Activated CD8-positive, alpha-beta memory T cell treated with anti-CD3 and anti-CD28 coated beads, Interleukin-2, amount 10 ng/mL, durations not matched to agents 7 days and 5 days (primary cell): ENCODE measurements at places on chromosomes 11 and 22. TPM values are rescaled to one million over a fixed set of nuclear protein-coding genes. Genes with fewer than 3 reads are reported as not detected.

DNA sequence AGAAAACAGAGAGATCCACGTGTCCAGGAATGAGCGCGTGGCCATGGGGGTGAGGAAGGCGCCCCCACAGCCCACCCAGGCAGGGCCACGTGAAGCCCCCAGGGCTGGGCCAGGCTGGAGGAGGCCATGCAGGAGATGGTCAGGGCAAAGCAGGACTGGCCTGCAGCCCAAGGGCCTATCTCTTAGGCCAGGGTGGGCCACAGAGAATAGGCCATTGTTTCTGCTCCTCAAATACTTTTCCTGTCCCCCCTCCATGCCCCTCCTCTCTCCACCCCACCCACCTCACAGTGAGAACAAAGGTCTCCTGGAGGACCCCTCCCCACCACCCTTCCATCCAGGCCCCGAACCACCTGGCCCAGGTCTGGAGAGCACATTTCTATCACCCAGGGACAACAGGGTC is 8.3 kb upstream of the CDC42EP1 start:
- DNase-seq = no peak

DNA sequence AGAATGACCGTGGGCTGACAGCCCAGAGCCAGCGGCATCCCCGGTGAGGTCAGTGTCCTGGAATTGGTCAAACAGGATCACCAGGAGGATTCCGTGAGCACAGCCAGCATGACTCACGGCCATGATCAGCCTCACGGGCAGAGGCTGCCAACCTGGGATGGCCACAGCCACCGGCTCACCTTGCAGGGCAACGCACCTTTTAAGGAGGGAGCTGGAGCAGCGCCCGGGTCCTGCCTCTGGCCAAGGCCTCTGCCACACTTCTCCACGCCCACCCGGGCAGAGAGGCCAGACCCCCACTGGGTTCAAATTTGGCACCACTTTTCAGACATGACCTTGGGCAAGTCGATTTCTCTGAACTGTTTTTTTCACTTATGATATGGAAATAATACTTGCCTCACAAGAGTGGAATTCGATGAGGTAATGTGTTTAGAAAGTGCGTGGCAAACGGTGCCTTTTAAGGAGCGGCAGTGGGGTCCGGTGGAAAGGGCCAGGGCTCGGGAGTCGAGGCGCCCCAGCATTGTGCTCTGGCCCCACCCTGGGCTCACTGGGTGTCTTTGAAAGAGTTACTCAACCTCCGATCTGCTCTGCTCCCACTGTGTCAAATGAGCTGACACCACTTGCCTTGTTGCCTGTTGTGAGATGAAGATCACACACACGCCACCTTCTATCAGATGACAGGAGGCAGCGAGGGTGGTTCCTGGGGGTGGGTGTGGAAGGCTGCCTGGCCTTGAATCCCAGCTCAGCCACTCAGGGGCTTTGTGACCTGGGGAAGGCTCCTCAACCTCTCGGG is 16.0 kb downstream of the TXN2 start:
- DNase-seq = no peak

- DNase-seq = no peak
Measured at GRCh38 chr22:22988785-22989184, 81.5 kb upstream of the GNAZ start.

CCDC85B gene
- 82.3 TPM for total RNA-seq

WEE1 gene
- 76.8 TPM for total RNA-seq

TNNT3 gene
- total RNA-seq = 7.6 TPM

TECTA gene
- 0.18 TPM for total RNA-seq

DNA sequence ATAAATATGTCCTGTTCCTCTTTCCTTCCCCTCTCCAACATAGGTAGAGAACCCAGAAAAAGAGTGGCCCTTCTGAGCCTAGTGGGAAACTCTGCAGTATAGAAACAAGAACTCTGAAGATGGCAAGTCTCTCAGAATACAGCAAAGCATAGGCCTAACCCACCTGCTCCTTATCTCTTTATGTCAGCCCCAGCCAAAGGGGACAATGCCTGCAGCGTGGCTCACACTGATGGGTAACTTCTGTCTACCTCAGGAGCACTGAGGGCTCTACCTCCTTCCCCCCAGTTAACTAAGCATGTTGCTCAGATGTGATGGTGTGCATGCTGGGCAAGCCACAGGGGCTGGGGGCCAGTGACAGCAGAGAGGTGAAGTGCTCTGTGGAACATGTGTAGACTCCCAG is 4.9 kb upstream of the NRIP3 start:
- DNase-seq = no peak

KREMEN1 gene
- total RNA-seq = 0.47 TPM

GRCh38 chr22:36658900-36659299 is 44.7 kb downstream of the CACNG2 start:
- DNase-seq = no peak

DNA sequence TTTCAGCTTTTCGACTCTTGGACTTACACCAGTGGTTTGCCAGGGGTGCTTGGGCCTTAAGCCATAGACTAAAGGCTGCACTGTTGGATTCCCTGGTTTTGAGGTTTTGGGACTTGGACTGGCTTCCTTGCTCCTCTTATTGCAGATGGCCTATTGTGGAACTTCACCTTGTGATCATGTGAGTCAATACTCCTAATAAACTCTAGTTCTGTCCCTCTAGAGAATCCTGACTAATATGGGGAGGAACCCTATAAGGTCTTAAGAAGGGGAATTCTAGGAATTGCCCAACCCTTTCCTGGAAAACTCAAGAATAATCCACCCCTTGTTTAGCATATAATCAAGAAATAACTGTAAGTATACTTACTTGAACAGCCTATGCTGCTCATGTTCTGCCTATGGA is 491.8 kb downstream of the TMEM135 start:
- no peak for DNase-seq

GRCh38 chr11:4111834-4112233 is 17.2 kb downstream of the RRM1 start:
- no peak for DNase-seq

CBLIF gene
- total RNA-seq = not detected

- no peak for DNase-seq
Measured at GRCh38 chr11:61198948-61199523, 4.3 kb upstream of the PGA3 start.

- peak; percentile 93 for DNase-seq
Measured at GRCh38 chr11:65134952-65135632, 773 bp upstream of the SYVN1 start.

SMC1B gene
- 0.68 TPM for total RNA-seq
